ENCODE measurements at places on chromosomes 2 and 18.

- DNase-seq, result peak; percentile 88
Measured at GRCh38 chr2:234335661-234336228, 161.1 kb downstream of the ARL4C start.

DNA sequence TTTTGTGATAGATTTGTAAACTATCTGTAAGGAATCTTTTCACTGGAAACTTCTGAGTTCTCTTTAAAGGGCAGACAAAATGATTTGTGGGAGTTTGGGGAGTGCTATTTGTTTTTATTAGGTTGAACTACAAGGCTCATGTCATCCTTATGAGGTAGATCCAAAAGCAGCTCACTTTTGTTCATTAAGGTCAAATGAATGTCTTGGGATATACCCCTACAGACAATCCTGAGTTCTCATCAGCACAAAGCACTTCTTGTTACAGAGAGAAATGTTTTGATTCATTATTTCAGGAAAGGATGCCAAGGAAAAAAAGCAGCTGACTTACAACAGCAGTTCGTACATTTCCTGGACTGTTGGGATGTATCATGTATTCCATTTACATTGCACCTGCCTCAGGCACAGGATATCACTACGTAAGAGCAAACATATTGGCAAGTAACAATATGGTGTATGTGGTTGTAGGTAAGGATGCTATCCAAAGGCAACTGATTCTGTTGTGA lies 68.9 kb downstream of the DCC start:
- DNase-seq, result no peak

DNA sequence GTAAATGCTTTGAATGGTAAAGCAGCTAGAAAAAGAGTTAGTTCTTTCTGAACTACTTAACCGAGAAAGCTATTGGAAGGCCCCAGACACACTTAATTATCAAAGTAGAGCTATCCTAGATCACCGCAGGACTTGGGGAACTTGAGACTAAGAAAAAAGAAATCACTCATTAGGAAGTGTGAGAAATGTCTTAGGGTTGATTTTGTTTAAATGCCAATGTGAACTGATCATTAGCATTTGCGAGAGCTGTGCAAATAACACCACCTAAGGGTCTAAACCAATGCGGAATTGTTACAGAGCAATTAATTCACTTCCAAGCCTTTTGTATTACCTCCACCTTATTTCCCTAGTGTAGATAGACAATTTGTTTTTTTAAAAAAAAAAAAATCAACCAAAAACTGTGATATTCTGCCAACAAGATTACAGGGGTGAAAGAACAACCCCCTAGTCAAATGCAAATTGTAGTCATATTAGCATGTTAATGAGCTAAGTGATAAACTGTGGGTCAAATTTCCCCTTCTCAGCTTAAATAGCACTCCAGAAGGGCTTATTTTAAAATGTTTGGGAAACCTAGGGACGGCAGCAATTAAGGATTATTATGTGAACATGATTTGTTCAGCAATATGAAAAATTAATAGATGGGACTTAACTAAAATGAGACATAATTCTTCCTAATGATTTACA lies 246.2 kb upstream of the STON1 start:
- DNase-seq, result no peak

DNA sequence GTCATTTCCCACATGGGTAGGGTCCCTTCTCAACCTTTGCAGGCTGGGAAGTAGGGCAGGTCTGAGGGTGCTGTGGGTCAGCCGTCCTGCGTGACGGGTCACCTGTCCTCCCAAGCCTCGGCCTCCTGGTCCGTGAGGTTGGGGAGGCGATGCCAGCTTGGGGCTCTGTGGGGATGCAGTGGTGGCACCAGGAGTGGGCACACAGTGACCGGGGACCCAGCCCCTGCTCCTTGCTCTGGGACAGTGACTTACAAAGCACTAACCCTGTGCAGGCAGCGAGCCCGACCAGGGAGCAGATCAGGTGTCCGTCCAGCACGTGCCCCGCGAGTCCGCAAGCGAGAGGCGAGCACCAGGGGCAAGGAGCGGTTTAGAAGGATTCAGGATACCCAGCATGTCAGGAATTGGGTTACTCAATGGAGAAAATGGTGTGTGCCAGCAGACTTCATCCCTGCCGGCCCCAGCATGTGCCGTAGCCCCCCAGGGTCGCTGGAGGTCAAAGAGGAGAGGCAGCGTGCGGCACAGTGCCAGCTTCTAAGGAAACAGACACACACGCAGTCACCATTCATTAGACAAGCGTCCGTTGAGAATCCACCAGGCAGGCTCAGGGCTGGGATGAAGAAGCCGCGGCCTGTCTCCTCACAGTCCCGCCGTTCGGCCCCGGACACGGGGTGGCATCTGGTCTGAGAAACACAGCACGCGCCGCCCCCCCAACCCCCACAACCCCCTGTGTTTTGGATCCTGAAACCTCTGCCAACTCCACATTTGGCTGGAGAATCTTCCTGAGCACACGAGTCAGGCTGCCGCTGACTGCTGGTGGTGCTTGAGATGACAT lies 11.7 kb downstream of the COLEC11 start:
- DNase-seq, result no peak

- no peak for DNase-seq
Measured at GRCh38 chr2:15782009-15782751, 158.2 kb upstream of the MYCN start.

- DNase-seq, result no peak
Measured at GRCh38 chr2:199509403-199509802, 51.7 kb upstream of the SATB2 start.

DNA sequence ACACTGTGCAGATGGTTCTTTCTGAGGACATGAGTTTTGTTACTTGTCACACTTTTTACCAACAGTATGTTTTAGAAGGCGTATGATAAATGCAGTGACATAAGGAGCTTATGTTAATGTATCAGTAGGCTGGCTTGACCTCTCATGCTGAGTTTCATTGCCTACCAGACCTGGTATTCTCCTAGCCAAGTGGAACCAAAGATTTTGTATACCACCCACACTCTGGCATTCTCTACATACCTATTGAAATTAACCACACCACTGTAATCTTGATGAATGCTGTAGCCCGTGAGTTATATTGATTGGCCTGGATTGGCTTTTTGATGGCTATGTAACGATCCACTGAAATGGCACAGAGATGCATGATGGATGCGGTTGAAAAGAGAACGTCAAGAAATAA lies 11.4 kb downstream of the HTR2B start:
- DNase-seq, result no peak

DNA sequence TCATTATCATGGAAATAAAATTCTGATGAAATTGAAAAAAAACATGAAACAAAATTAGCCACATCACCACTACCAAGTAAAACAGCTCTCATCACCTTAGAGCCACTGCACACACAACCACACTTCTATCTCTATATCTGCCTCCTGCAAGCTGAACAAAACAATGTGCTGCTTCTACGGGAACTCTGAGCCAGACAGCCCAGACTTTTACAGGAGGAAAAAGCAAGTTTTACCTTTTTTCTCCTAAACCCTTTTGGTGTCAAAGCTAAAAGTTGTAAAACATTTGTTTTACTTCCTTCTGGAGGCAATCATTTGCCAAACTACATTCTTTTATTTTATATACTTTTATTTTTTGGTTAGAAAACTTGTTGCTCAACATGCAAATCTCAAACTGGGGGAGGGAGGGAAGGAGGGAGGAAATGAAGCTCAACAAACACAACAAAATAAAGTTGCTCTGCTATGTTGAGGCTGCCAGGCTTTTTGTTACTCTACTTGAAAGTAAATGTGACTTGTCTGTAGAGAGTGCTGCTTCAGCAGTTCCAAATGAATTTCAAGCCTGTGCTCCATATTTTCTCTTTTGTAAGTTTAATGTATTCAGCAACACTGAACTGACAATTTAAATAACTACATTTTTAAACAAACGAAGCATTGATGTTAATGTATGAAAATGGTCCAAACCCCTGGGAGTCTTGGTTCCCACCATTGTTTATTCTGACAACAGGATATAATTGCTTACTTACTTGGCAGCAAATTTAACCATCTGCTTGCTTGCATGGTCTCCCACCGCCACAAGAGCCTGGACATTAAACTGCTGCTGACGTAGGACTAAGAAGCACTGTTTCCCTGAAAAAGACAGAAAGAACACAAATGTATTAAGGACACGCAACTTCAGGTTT lies 24.5 kb downstream of the DARS1 start:
- peak; percentile 53 for DNase-seq

Data from fibroblast of gingiva (primary cell).